Glutamatergic neuron (in vitro differentiated cells): ENCODE measurements at places on chromosomes 6 and 20. TPM values are rescaled to one million over a fixed set of nuclear protein-coding genes. Genes with fewer than 3 reads are reported as not detected.

The LPA gene
- 1.9 TPM for total RNA-seq

The HLA-DOA gene
- 0.69 TPM for total RNA-seq

The VARS2 gene
- total RNA-seq, result 47.0 TPM

The TPX2 gene
- 44.7 TPM for total RNA-seq

The CFAP206 gene
- 1.9 TPM for total RNA-seq

The PROKR2 gene
- 0.86 TPM for total RNA-seq

The PGC gene
- not detected for total RNA-seq

The ADGB gene
- total RNA-seq, result not detected

The BMP2 gene
- total RNA-seq, result 0.66 TPM

GRCh38 chr20:41037179-41037578 lies 8.6 kb downstream of the TOP1 start:
- DNase-seq, result no peak

DNA sequence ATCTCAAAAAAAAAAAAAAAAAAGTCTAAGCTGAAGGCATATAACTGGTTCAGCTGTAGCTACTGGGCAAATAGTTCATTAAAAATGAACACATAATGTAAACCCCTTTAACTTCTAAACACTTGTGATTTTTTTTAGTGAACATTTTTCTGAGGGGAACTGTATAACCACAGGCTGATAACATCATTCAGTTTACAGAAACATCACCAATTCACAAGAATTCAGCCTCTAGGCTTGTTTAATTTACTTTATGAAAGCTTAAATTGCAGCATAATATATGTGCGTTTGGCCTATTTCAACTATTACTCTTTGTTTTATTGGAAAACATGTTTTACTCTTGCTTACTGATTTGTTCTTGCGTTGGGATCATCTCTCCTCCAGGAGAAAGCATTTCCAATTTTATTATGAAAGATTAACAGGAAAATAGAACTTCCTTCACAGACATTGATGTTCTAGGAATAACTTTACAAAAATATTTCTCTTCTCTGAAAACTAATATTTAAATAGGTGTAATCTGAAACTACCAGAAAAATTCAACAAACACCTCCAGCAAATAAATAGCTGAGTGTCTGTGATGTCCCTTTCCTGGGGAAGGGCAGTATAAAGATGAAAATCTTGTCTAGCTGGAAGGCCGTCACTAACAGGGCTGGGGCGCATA lies 284.5 kb downstream of the UST start:
- DNase-seq, result no peak

DNA sequence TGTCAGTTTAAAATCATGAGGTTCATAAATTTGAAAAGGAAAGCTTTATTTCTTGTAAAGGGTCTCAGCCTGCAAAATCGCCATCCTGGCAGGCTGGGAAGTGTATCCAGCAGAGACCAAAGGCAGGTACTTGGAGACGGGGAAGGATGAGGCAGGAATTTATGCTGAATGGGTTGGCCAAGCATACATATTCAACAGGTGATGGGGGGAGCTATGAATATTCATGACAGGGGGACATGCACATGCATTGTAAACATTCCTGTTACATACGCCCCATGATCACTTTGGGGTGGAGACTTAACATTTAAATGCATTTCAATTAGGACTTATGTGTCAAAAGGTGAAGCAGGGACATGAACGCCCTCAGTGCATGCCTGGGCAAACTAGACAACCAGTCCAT lies 9.8 kb upstream of the SLC22A1 start:
- no peak for DNase-seq

DNA sequence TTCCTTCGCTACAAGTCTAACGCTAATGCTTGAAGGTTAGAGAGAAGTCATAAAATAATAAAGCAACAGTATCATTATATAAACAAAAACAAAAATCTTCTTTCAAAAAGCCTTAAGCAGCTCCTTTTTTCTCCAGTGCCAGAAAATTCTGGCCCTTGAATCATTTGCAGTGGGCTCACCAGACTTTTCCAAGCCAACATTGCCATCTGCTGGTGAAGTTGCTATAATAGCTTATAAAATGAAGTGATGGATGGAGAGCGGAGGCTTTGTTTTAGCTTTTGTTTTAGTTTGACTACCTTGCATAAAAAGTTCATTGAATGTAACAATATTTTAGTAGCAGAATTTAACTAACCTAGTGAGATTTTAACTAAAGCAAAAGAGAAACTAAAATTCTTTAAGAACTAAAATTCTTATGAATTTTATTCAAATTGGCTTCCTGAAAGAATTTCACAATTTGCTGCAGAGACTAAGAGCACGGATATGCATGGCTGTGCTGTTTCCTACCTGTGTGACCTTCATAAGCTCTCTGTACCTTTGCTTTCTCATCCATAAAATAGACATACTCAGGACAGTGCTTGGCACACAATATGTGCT lies 44.8 kb upstream of the SLC2A12 start:
- DNase-seq, result peak; percentile 62

GRCh38 chr20:8616792-8617191 lies 452.1 kb upstream of the PLCB4 start:
- no peak for DNase-seq

GRCh38 chr20:62428396-62429295 lies 1.3 kb upstream of the RBBP8NL start:
- DNase-seq, result no peak

- DNase-seq, result no peak
Measured at GRCh38 chr6:34028691-34029360, 117.1 kb downstream of the GRM4 start.

- no peak for DNase-seq
Measured at GRCh38 chr6:116580198-116580597, 8.9 kb downstream of the RWDD1 start.

DNA sequence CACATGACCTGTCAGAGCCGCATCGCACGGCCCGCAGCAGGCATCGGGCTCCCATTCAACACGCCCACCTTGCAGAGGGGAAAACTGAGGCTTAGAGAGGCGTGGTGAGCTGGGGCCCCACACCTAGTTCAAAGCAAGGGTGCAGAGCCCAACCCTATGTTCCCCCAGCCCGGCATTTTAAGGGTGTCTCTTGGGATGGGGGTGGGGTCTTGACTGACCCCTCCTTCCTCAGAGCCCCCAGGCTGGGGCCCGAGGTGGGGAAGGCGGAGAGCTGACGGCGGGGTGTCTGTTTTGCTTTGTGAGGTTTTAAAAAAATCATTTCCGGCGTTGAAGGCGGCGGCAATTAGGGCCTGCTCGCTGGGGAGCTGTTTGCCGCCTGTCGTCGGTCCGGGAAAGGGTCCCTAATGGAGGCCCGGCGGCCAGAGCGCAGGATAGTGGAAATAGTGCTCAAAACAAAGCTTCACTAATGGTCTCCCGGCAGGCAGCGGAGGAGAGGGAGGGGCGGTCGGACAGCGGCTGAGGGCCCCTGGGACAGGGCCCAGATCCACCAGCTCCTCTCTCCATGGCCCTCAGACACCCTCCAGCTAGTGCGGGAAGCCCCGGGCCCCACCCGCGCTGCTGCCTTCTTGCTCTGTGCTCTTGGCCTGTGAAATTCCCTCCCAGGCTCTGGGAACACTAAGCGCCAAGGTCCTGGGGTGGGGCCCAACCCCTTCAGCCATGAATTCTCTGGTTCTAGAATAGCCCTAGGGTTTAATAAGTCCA lies 11.9 kb downstream of the VSTM2L start:
- DNase-seq, result peak; percentile 88

DNA sequence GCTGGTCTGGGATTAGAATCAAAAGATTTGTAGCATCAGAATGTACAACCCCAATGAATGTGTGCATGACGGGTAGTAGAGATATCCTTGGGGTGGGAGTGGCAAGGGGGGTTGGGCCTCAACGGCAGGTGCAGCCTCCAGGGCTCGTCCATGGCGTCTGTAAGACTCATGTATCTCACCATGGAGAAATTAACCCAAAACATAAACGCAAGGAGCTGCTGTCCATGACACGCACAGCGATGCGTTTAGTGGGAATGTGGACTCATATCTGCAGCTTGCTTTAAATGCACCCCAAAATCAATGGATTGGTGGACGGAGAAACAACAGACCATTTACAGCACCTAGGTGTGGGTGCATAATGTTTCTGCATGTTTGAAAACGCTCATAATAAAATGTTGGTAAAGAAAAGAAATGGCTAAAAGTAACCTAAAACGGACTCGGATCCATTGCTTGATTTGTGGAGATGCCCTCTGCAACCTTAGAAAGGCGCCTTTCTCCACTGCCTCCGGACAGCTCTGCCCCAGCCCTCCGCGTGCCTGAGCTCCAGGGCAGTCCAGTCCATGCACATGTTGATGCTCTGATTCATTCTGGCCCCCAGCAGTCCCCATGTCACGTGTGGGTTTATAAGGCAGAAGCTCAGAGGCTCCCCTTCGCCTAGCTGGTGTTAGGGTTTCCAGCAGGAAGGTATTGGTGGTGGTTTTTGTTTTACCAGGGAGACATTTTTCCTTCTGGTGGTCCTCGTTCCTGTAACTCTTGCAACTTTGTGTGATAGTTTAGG lies 24.5 kb downstream of the PYGB start:
- DNase-seq, result no peak

DNA sequence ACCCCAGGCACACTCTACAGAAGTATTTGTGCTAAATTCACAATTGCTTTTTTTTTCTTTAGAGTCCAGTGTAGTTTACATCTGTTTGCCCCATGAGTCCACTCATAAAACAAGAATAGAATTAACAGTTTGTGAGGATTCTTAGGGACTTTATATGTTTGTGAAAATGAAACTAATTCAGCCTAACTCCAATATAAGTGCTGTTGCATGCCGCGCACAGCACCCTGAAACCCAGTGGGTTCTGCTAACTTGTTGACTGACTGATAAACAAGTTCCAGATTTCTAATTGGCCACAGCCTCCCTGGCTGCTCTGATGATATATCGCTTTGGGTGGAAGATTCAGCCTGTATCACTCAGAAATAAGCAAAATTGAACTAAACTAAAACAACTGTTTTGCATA lies 561.4 kb downstream of the PKHD1 start:
- DNase-seq, result no peak

DNA sequence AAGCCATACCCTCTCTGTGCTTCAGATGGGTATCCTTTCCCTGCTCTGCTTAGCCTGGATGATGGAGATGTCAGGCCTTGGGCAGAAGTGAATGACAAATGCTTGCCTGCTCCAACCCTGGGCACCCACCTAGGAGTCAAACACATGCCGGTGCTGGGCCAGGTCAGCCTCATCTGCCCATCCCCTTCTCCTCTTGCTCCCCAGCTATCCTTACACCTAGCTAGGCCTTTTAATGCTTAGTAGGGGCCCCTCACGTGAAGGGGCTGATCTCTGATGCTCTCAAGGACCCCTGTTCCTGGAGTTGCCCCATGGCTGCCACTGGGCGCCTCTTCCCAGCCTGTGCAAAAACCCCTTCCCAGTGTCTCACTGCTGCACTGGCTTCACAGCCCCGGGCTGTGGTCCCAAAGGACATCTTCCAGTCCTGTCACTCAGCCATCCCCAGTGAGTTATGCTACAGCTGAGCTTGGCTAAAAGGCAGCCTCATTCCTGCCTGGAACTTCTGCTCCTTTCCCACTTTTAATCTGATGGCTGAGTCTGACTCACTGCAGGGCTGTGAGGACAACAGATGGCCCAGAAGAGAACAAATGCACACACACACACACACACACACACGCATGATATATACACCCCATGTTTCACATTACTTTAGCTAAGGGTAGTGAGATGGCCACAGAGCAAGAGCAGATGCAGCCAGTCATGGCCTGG lies 12.8 kb upstream of the SDCBP2 start:
- peak; percentile 83 for DNase-seq

- DNase-seq, result no peak
Measured at GRCh38 chr20:56893226-56893917, 264.3 kb downstream of the TFAP2C start.

DNA sequence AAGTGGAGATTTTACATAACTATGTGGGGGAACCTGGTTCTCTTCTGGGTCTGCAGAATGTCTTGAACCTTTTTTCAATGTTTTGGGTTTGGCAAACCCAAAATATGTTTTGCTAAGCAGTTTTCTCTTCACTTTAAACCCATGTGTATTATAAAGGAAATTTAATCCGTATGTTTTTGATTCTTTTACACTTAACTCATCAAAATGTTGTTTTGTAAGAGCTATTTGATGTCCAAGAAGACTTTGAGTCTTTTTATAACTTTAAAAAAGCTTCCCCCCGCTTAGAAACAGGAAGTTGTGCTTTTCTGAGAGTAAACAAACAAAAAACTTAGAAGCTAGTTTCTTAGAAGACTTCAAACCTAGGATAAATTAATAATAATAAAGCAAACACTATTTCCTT lies 81.9 kb upstream of the CEP162 start:
- DNase-seq, result no peak

GRCh38 chr20:5504061-5504739 lies 187.4 kb upstream of the PROKR2 start:
- no peak for DNase-seq
